Kidney (tissue), 22 donors: ENCODE measurements at places on chromosomes 2 and 18. TPM values are rescaled to one million over a fixed set of nuclear protein-coding genes. Genes with fewer than 3 reads are reported as not detected.
A peak's percentile ranks its signal among the peaks of the same experiment; 100 is the strongest.

CCL20 gene
- total RNA-seq, result 2.7 TPM

- no peaks in the 10 kb centered on the region for H3K27me3 ChIP-seq
- H3K4me1 ChIP-seq, result no peaks in the 10 kb centered on the region
- no peak overlapping the region for H3K27ac ChIP-seq
- DNase-seq, result no peak
These were observed 193.7 kb downstream of the DNER start for GRCh38 chr2:229520691-229521096.

- no peak for DNase-seq
- no peak overlapping the region for H3K4me3 ChIP-seq
- no peaks in the 10 kb centered on the region for H3K4me1 ChIP-seq
- no peak overlapping the region for H3K27ac ChIP-seq
- H3K27me3 ChIP-seq, result no peaks in the 10 kb centered on the region
- no peaks in the 10 kb centered on the region for H3K36me3 ChIP-seq
These were observed 54.5 kb upstream of the SPAG16 start for GRCh38 chr2:213229814-213230213.

NPPC gene
- not detected for total RNA-seq

GRCh38 chr2:72378753-72379348, 231.2 kb upstream of the CYP26B1 start:
- no peak overlapping the region for H3K4me3 ChIP-seq
- DNase-seq, result no peak
- no peaks in the 10 kb centered on the region for H3K4me1 ChIP-seq
- H3K27ac ChIP-seq, result no peak overlapping the region
- peaks cover 5% of the 10 kb centered on the region for H3K36me3 ChIP-seq

CAPN14 gene
- 0.25 TPM for total RNA-seq

DNA sequence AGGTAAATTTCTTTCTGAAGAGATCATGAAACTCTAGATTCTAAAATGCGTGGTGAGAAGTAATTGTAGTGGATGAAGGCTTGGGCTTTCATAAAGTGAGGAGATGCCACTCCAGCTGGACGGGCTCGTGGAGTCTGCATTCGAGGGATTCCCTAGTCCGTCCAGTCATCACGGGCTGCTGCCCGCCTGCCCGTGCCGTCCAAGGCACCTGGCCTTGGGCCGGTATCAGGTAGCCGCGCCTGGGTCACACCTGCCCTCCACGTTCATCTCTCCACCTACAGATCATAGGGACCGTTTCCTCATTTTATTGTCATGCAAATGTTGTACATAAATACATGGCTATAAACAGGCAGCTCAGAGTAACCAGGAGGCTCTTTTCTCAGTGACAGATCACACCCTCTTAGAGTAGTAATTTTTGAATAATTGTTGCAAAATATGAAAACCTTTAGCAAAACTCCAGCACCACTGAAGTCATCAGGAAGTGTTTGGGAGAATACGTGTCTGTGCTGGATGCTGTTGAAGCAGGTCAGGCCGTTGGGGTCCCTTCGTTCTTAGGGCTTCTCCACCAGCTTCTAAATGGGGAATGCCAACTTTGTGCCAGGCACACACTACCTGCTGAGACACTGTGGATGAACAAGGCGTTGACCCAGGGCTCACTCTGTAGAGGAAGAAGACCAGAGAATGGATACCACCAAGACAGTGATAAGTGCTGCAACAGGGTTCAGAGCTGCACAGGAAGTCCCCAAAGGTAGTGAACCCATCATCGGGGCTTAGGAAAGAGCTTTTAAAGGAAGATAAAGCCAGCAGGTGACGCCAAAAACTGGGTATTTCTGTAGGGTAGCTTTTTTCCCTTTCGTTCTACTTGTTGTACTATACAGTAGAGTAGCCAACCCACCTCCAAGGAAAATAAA, 112.5 kb downstream of the FAM210A start:
- H3K27ac ChIP-seq, result no peak overlapping the region
- no peaks in the 10 kb centered on the region for H3K36me3 ChIP-seq
- peaks cover 12% of the 10 kb centered on the region for H3K4me1 ChIP-seq

FSIP2 gene
- 1.2 TPM for total RNA-seq

GRCh38 chr18:76602191-76602590, 107.1 kb upstream of the ZNF516 start:
- H3K27me3 ChIP-seq, result no peaks in the 10 kb centered on the region
- no peaks in the 10 kb centered on the region for H3K36me3 ChIP-seq
- no peak overlapping the region for H3K4me3 ChIP-seq
- H3K27ac ChIP-seq, result no peak overlapping the region
- no peaks in the 10 kb centered on the region for H3K4me1 ChIP-seq

LYPD1 gene
- total RNA-seq, result 11.1 TPM

CXXC1 gene
- 88.7 TPM for total RNA-seq

GRCh38 chr2:100733391-100734187, 86.3 kb upstream of the NPAS2 start:
- peak; percentile 68 for DNase-seq
- H3K4me1 ChIP-seq, result no peaks in the 10 kb centered on the region
- H3K4me3 ChIP-seq, result no peak overlapping the region
- H3K27me3 ChIP-seq, result no peaks in the 10 kb centered on the region
- no peak overlapping the region for H3K27ac ChIP-seq
- no peaks in the 10 kb centered on the region for H3K36me3 ChIP-seq

DNA sequence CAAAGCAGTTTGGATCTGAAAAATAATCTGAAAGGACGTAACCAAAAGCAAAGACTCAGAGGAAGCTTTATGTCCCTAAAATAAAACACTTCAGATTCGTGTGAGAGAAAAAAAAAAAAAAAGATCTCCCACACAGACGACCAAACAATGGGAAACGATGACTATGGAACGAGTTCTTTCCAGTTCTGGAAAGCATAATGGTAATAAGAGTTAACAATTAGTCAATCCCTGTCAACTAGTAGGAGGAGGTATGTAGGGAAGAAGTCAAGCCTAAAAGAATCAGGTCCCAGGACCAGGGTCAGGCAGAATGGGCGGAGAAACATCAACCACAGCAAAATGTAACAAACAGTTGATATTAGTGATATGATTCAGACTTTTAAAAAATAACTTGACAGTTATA, 170.3 kb upstream of the SETBP1 start:
- H3K27me3 ChIP-seq, result no peaks in the 10 kb centered on the region
- no peaks in the 10 kb centered on the region for H3K36me3 ChIP-seq
- H3K4me1 ChIP-seq, result no peaks in the 10 kb centered on the region
- H3K4me3 ChIP-seq, result no peak overlapping the region
- no peak for DNase-seq
- H3K27ac ChIP-seq, result no peak overlapping the region

DNA sequence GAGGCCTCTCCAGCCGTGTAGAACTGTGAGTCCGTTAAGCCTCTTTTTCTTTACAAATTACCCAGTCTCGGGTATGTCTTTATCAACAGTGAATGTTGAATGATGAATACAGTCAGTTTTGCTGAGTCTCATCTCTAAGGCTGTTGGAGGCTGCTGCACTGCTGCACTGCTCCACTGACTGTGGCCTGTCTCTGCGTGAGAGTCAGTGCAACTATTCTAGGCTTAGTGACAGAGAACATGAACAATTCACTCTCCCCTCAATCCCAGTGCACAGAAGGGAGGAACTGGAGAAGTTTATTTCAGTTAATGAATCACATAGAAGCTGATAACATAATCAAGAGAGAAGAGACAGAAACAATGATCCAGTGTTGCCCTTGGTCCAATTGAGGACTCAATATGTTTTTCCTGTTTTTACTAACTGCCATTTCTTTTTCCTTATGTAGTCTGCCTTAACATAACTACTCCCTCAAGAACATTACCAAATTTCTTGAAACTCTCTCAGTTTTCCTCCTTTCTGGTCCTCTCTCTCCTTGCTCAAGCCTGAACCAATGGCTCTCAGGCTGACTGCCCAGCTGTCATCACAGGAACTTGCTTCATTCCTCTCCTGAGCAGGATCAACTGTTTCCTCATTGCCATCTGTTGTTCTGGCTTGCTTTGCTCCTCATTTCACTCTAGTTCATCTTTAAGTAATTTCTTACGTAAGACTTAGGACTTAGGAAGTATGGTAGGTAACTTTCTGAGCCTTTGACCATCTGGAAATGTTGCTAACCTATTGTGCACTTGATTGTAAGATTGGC, 483.2 kb downstream of the METTL4 start:
- no peaks in the 10 kb centered on the region for H3K4me1 ChIP-seq
- DNase-seq, result no peak
- H3K27me3 ChIP-seq, result no peaks in the 10 kb centered on the region
- H3K36me3 ChIP-seq, result no peaks in the 10 kb centered on the region
- H3K4me3 ChIP-seq, result no peak overlapping the region

DNA sequence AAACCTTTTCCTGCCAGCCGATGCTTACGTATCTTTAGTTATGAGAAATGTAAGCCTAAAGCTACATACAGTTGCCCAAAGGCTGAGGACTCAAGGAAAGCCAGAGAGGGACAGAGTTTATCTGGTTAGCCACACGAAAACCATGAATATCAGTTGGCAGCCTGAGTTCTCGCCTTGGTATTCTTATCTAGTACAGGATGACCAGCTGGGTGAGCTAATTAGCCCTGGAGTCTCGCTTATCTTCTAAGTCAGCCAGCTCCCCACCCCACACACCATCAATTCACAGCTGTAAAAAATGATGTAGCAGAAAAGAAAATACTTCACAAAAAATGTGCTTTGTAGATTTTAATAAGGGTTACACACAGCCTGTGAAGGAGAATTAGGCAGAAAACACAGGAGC, 617.5 kb upstream of the SOX11 start:
- no peaks in the 10 kb centered on the region for H3K4me1 ChIP-seq
- H3K36me3 ChIP-seq, result no peaks in the 10 kb centered on the region
- H3K4me3 ChIP-seq, result no peak overlapping the region
- no peak overlapping the region for H3K27ac ChIP-seq

GRCh38 chr2:150076281-150076680, 411.2 kb downstream of the RND3 start:
- H3K4me3 ChIP-seq, result no peak overlapping the region
- no peaks in the 10 kb centered on the region for H3K4me1 ChIP-seq
- no peak for DNase-seq
- no peaks in the 10 kb centered on the region for H3K27me3 ChIP-seq
- H3K36me3 ChIP-seq, result no peaks in the 10 kb centered on the region

DNAJB2 gene
- 94.3 TPM for total RNA-seq

ESPNL gene
- 2.7 TPM for total RNA-seq

COL4A3 gene
- total RNA-seq, result 48.8 TPM

KCNK3 gene
- 8.1 TPM for total RNA-seq

KYNU gene
- total RNA-seq, result 6.4 TPM

DNA sequence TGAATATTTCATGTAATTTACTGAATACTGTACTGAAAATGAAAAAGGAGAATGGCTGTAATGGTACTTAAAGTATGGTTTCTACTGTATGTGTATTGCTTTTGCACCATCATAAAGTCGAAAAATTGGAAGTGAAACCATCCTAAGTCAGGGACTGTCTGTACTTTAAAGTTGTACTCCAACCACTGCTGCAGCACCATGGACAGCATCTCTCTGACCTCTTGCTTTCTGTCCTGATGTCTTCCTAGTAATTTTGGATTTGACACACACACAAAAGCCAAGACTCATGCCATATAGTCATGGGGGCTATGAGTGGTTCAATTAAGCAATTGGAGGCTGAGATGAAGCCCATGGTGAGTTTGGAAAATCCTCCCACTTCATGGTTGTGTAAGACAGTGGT, 256.3 kb upstream of the PKDCC start:
- H3K36me3 ChIP-seq, result no peaks in the 10 kb centered on the region
- peak; percentile 77 for DNase-seq
- H3K27ac ChIP-seq, result no peak overlapping the region
- H3K4me1 ChIP-seq, result no peaks in the 10 kb centered on the region

- H3K27ac ChIP-seq, result peak overlapping the region; percentile 82
- no peaks in the 10 kb centered on the region for H3K36me3 ChIP-seq
- no peak overlapping the region for H3K4me3 ChIP-seq
- no peaks in the 10 kb centered on the region for H3K4me1 ChIP-seq
- no peaks in the 10 kb centered on the region for H3K27me3 ChIP-seq
These were observed 99.6 kb upstream of the MBOAT2 start for GRCh38 chr2:9102861-9103662.

GRCh38 chr2:3079959-3080948, 297.4 kb downstream of the EIPR1 start:
- no peak for DNase-seq
- H3K27me3 ChIP-seq, result no peaks in the 10 kb centered on the region
- H3K4me3 ChIP-seq, result no peak overlapping the region
- no peak overlapping the region for H3K27ac ChIP-seq

CELF4 gene
- 0.85 TPM for total RNA-seq

ATP8B1 gene
- total RNA-seq, result 40.8 TPM

DNA sequence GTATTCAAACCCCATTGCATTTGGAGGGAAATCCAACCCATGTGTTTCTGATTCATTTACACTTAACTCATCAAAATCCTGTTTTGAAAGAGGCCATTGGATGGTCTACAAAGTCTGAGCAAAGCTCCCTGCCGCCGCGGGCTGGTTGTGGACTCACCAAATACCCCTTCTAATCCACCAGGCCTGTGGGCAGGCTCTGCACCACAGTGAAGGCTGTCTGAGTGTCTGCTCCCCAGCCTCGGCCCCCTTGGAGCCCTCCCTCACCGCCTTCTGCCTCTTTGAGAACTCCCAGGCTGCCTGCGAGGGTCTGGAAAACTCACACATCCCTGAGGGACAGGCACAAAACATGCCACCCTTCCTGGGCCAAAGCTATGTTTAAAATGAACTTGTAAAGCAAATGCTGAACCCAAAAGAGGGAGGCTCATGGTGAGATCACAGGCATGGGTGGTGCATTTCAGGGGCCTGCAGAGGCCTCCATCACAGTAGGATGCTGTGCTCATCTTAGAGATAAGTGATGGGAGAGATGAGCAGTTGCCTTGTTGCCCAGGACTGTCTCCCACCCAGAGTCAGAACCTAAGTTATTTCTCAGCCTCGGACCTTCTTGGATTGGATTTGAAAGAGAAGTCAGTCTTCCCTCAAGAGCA, 225.0 kb downstream of the CYP26B1 start:
- H3K27me3 ChIP-seq, result peaks cover 3% of the 10 kb centered on the region
- H3K4me3 ChIP-seq, result no peak overlapping the region
- H3K27ac ChIP-seq, result no peak overlapping the region
- no peaks in the 10 kb centered on the region for H3K4me1 ChIP-seq
- no peak for DNase-seq
- no peaks in the 10 kb centered on the region for H3K36me3 ChIP-seq
